Central memory CD8-positive, alpha-beta T cell (primary cell): ENCODE measurements at places on chromosomes 1 and 21.
A peak's percentile ranks its signal among the peaks of the same experiment; 100 is the strongest.

DNA sequence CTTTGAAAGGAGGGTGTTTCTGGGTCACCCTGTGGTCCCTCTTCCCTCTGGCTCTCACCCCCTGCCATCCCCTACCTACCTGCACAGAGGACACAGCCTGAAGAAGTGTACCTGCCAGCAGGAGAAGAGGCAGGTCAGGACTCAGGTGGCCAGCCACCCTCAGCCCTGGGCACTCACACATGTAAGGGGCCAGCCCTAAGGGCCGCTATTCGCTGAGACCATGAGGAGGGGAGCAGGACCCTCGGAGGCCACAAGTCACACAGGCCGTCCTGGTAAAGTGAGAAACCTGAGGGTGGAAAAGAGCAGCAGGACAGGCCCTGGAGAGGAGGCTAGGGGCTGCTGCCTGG, 1.2 kb downstream of the ZNF692 start:
- no peak for DNase-seq
- H3K36me3 ChIP-seq: peaks cover 20% of the 10 kb centered on the region
- H3K4me3 ChIP-seq: peak overlapping the region; percentile 82
- peaks cover 46% of the 10 kb centered on the region for H3K4me1 ChIP-seq

DNA sequence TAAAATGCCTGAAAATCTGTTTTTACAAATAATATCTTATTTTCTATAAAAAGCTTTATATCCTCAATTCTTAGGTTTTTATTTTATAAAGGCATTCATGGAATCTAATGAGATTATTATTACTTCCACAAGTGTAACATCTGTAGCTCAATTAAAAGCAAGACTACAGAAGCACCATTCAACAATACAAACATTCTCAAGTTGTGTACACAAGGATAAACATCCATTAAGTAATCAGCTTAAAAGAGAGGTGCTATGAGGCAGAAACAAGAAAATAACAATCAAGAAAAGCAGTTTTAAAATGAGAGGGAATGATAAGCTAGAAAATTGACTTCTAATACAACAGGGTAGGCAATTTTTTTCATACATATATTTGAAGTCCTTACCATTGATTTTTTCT, 326.1 kb downstream of the MRPL39 start:
- no peaks in the 10 kb centered on the region for H3K36me3 ChIP-seq
- no peak overlapping the region for H3K4me3 ChIP-seq
- DNase-seq: no peak
- H3K27me3 ChIP-seq: no peaks in the 10 kb centered on the region
- H3K4me1 ChIP-seq: no peaks in the 10 kb centered on the region

DNA sequence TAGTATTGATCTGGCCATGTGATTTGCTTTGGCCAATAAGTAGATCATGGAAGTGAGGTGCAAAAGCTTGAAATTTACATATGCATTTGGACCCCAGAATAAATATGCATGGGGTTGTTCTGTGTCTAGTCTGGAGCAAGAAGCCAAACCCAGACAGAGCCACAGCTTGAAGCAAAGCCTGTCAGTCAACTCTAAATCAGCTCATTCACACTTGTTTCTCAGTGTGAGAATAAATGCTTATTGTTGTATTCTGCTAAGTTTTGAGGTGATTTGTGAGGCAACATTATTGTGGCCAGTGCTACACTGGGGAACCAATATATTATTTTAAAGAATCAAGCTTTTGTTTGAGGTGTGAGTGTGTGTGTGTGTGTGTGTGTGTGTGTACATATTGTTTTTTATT, 12.2 kb upstream of the PGLYRP3 start:
- H3K4me3 ChIP-seq: no peak overlapping the region
- H3K27ac ChIP-seq: no peak overlapping the region
- H3K36me3 ChIP-seq: no peaks in the 10 kb centered on the region
- no peaks in the 10 kb centered on the region for H3K4me1 ChIP-seq

DNA sequence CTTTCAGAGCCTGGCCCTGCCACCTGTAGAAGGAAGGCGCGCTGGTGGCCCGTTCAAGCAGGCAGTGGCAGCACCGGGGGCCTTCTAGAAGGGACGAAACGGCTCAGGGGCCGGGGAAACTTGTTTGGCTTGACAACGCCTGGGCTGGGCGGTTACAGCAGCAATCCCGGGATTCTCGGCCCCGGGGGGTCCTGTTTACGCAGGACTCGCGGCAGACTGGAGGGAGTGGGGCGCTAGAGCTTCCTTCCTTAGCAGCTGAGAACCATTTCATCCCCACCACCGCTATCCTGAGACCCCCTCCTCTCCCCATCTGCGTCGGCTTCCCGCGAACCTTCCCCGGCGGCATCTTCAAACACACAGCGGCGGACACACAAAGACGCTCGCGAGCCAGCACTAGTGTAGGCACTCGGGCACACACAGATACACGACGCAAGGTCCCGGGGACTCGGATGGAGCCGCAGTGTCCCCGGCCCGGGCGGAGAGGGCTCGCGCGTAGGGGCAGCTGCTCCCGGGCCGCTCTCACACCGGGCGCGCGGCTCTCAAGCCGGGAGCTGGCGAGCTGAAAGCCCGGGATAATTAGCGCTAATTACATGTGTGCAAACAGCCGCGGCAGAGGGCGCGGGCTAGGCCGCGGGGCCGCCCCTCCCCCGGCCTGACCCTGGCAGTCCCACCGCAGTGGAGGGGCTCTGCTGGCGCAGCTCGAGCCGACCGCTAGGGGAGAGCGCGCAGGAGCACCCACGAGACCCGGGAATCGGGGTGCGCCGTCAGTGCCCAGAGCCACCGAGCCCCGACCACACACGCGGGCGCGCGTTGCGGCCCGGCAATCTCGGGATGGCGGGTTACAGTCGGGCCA, 271.4 kb downstream of the FOXD2 start:
- H3K27me3 ChIP-seq: peaks cover 91% of the 10 kb centered on the region
- peaks cover 5% of the 10 kb centered on the region for H3K4me1 ChIP-seq
- peaks cover 1% of the 10 kb centered on the region for H3K36me3 ChIP-seq

- H3K36me3 ChIP-seq: peaks cover 5% of the 10 kb centered on the region
- no peak overlapping the region for H3K27ac ChIP-seq
- H3K4me3 ChIP-seq: no peak overlapping the region
- peaks cover 33% of the 10 kb centered on the region for H3K27me3 ChIP-seq
- DNase-seq: no peak
Observed at GRCh38 chr1:148315071-148315811, 163.2 kb upstream of the NBPF11 start.

DNA sequence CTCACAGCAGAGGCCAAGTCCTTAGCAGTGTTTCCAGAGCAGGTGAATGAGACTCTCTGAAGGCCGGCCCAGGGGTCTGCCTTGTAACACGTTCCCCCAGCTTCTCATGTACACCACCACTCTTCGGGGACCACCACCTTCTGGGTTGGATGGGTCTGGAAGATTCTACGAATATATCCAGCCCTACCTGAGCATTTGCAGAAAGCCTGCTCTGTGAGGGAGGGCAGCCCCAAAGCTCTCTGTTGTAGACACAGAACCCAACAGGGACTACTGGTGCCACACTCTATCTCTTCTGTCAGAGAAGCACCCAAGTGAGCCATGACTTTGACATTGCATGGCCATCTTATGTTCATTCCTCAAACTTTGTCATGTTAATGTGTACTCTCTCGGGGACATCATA, 61.8 kb downstream of the CD247 start:
- H3K27me3 ChIP-seq: no peaks in the 10 kb centered on the region
- DNase-seq: no peak
- peaks cover 46% of the 10 kb centered on the region for H3K4me1 ChIP-seq
- H3K27ac ChIP-seq: peak overlapping the region; percentile 92
- H3K36me3 ChIP-seq: peaks cover 39% of the 10 kb centered on the region

GRCh38 chr1:63794939-63795378, 21.1 kb downstream of the ROR1 start:
- DNase-seq: no peak
- H3K4me1 ChIP-seq: no peaks in the 10 kb centered on the region
- no peaks in the 10 kb centered on the region for H3K36me3 ChIP-seq
- no peak overlapping the region for H3K27ac ChIP-seq
- peaks cover 70% of the 10 kb centered on the region for H3K27me3 ChIP-seq
- H3K4me3 ChIP-seq: no peak overlapping the region

GRCh38 chr1:244349581-244350001, 102.1 kb downstream of the ADSS2 start:
- H3K27me3 ChIP-seq: peaks cover 32% of the 10 kb centered on the region
- no peak overlapping the region for H3K4me3 ChIP-seq
- H3K4me1 ChIP-seq: peaks cover 5% of the 10 kb centered on the region
- H3K36me3 ChIP-seq: no peaks in the 10 kb centered on the region

- H3K4me3 ChIP-seq: no peak overlapping the region
- H3K27ac ChIP-seq: no peak overlapping the region
- no peaks in the 10 kb centered on the region for H3K4me1 ChIP-seq
- H3K27me3 ChIP-seq: no peaks in the 10 kb centered on the region
- no peaks in the 10 kb centered on the region for H3K36me3 ChIP-seq
- DNase-seq: no peak
Observed at GRCh38 chr21:27513825-27514224, 546.9 kb upstream of the ADAMTS5 start.

GRCh38 chr21:26843933-26844257, 1.3 kb downstream of the ADAMTS1 start:
- H3K36me3 ChIP-seq: peaks cover 1% of the 10 kb centered on the region
- peaks cover 47% of the 10 kb centered on the region for H3K4me1 ChIP-seq
- H3K27me3 ChIP-seq: peaks cover 79% of the 10 kb centered on the region
- H3K27ac ChIP-seq: no peak overlapping the region
- no peak for DNase-seq
- H3K4me3 ChIP-seq: peak overlapping the region; percentile 34

- H3K4me3 ChIP-seq: no peak overlapping the region
- no peaks in the 10 kb centered on the region for H3K4me1 ChIP-seq
- no peak overlapping the region for H3K27ac ChIP-seq
- no peak for DNase-seq
Observed at GRCh38 chr1:206873603-206874188, 8.3 kb downstream of the IL20 start.

DNA sequence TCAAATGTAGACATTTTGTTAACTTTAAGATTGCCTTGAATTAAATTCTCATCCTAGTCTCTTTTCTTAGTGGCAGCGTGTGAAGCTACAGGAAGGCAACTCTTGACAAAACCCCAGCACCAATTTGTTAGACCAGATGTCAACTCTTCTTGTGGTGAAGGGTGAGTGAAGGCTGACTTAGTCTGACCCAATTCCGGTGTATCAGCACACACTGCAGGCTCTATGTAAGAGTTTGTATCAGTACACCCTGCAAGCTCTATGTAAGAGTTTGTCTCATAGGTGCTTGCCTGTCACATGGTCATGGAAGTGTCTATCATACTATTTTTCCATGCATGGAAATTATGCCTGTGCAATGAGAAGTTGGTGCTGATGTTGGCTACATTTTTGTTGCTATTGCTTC, 16.8 kb downstream of the CR2 start:
- H3K27me3 ChIP-seq: peaks cover 95% of the 10 kb centered on the region
- H3K4me1 ChIP-seq: no peaks in the 10 kb centered on the region
- peaks cover 3% of the 10 kb centered on the region for H3K36me3 ChIP-seq
- no peak overlapping the region for H3K27ac ChIP-seq
- DNase-seq: no peak

DNA sequence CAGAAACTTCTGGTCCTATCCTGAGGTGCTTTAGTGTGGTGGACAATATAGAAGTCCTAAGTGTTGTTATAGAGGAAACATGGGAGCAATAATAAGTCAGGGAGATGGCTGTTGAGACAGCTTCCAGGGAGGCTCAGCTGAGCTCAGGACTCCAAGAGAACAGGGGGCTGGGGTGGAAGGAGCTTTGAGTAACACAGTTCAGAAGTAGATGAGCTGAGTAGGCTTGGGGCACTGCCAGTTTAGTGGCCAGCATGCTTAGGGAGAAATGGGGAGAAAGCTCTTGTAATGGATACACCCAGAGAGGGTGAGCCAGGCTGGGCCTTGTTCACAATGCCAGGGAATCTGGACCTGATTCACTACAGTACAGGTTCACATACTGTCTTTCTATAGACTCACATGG, 201.6 kb downstream of the DAB1 start:
- no peaks in the 10 kb centered on the region for H3K4me1 ChIP-seq
- no peak for DNase-seq
- H3K36me3 ChIP-seq: no peaks in the 10 kb centered on the region

DNA sequence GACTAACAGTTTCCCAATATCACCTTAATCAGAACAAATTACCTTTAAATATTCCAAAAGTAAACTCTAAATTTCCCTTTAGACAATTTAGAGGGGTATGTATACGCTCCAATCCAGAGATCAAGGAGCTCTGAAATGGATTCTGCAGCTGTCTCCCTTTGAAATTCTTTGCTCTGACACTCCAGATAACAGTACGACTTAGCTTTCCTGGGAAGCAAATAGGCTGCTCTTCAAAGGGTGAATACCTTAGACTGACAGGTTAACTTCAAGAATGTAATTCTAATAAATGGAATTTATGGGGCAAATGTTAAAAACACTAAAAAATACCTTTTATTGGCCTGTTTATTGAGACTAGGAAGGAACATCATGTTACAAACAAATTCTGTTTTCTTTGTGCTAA, 357.2 kb downstream of the USP25 start:
- no peak overlapping the region for H3K4me3 ChIP-seq
- no peaks in the 10 kb centered on the region for H3K36me3 ChIP-seq
- no peak overlapping the region for H3K27ac ChIP-seq
- no peak for DNase-seq

GRCh38 chr1:240935920-240936319, 324.0 kb upstream of the GREM2 start:
- no peaks in the 10 kb centered on the region for H3K36me3 ChIP-seq
- no peak for DNase-seq
- H3K27ac ChIP-seq: no peak overlapping the region
- no peaks in the 10 kb centered on the region for H3K27me3 ChIP-seq
- no peaks in the 10 kb centered on the region for H3K4me1 ChIP-seq

DNA sequence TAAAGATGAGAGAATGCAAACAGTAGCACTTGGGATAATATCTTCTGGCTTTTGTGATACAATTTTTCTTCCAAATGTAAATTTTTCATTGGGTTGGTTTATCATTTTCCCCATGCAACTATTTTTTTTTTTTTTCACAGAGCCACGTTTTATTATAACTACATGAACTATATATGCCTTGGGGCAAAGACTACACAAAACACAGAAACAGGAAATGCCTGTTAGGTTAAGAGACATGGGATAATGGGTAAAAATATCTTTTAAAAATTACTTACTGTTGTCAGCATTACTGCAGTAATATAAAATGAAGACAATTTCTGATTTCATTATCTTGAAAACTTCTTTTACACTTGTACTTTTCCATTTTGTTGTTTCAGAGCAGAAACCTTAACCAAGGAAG, 74.6 kb downstream of the DISP1 start:
- H3K36me3 ChIP-seq: peaks cover 2% of the 10 kb centered on the region
- H3K4me3 ChIP-seq: no peak overlapping the region
- H3K27ac ChIP-seq: no peak overlapping the region

- H3K4me1 ChIP-seq: no peaks in the 10 kb centered on the region
- H3K27me3 ChIP-seq: peaks cover 58% of the 10 kb centered on the region
- DNase-seq: no peak
- H3K4me3 ChIP-seq: no peak overlapping the region
- H3K27ac ChIP-seq: no peak overlapping the region
Observed at GRCh38 chr1:30402031-30402430, 321.4 kb downstream of the MATN1 start.
